ENCODE measurements at places on chromosomes 3 and 15.

- peak; percentile 31 for DNase-seq
Measured at GRCh38 chr15:32722136-32722535, 4.3 kb downstream of the GREM1 start.

GRCh38 chr15:60593170-60593478 is 114.2 kb upstream of the ICE2 start:
- no peak for DNase-seq

GRCh38 chr15:59196416-59196815 is 10.2 kb upstream of the LDHAL6B start:
- no peak for DNase-seq

- DNase-seq = no peak
Measured at GRCh38 chr3:33139996-33140395, 26.2 kb downstream of the CRTAP start.

- no peak for DNase-seq
Measured at GRCh38 chr3:141362736-141363135, 5.6 kb upstream of the ZBTB38 start.

DNA sequence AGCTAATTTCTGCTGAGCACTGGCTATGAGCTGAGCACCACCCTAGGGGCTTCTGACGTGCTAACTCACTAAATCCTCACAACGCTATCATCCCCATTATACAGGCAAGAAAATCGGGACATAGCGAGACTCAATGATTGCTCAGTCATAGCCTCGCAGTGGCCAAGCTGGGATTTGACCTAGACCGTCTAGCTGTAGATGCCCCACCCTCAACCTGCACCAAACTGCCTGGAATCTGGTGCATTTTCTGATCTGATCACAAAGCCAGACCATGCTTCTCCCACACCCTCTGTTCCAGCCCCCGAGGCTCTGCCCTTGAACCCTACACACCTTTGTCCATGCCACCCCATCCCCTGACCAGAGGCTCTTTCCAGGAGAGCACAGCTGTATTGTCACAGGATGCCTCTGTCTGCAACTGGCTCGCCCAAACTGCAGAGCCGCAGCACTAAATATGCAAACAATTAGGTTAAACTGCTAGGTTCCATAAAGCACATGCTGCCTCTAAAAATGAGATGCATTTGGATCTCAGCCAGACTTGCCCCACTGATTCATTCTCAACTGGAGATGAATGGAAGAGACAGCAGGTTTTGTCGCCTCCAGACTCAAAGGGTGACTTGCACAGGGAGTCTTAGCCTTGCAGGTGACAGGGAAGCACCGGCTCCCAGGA is 95.2 kb downstream of the NUP210 start:
- DNase-seq = peak; percentile 5

GRCh38 chr15:69093127-69093526 is 67.3 kb upstream of the GLCE start:
- peak; percentile 11 for DNase-seq

- no peak for DNase-seq
Measured at GRCh38 chr15:34472947-34473346, 35.3 kb upstream of the GOLGA8A start.

- DNase-seq = no peak
Measured at GRCh38 chr3:127708837-127709236, 36.1 kb downstream of the ABTB1 start.

DNA sequence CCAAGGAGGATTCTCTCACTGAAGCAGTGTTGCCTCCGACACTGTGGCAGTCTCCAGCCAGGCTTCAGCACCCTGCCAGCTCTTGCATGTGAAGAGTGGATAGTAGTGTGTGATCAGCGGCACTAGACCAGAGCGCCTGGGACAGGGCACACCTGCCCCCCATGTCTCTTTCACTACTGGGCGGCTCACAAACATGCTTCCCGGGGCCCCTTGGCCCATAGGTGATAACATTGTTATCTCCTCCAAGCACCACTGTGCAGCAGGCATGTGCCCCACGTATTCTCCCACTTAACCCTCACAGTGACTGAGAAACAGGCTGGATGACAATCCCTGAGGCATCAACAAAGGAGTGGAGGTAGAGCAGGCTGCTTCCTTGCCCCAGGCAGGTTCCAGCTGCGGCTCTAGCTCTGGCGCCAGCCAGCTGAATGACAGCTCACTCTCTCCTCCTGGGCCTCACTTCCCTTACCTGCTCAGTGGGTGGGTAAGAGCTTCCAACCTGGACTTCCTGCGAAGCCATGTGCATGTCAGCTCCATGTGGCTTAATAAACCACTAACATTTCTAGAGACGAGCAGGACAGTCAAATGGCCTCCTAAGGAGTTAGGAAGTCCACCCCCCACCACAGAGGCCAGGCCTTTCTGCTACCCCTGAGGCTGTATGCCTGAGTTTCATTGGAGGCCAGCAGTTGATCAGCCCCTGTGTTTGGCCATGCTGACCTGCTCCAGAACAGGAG is 37.8 kb downstream of the KLF13 start:
- no peak for DNase-seq

GRCh38 chr3:127368186-127369032 is 80.6 kb upstream of the PRR20G start:
- DNase-seq = no peak

- no peak for DNase-seq
Measured at GRCh38 chr15:45139770-45140169, 10.0 kb downstream of the DUOX1 start.

GRCh38 chr3:41652931-41653330 is 309.0 kb downstream of the ULK4 start:
- DNase-seq = no peak

GRCh38 chr3:82354228-82354627 is 592.8 kb upstream of the GBE1 start:
- no peak for DNase-seq

DNA sequence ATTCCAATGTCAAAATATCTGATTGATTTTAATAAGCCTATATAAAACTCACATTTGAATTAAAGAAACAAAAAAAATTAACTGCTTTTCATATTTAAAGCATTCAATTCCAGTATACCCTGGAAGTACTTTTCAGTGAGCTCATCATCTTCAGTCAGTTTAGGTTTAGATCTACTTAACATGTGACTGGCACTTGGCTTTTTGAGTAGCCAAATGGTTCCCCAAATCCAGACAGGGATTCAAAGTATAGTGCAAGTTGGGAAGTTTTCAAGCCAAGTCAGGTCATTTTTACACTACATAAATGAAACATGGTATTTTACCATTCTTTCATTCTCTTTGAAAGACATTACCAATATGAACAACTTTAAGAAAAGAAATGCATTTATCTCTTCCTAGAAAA is 57.5 kb downstream of the ATP8B4 start:
- DNase-seq = no peak

DNA sequence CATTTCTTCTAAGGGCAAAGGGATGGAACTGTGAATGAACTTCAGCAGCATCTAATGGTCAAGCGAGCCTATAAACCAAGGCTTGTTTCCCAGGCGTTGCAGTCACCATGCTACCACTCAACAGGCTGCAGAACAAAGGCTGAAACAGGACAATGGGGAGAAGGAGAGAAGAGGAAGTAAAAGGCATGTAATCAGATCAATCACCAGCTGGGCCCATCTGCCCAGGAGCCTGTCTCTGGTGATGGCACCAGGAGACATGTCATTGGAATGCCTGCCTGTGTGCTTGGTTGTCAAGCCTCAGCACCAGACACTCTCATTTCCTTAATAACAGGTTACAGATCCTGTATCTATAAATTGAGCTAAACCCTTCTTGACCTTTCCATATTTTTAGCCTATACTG is 81.7 kb upstream of the UMPS start:
- DNase-seq = no peak

- DNase-seq = no peak
Measured at GRCh38 chr3:197022405-197023231, 7.0 kb downstream of the MELTF start.

DNA sequence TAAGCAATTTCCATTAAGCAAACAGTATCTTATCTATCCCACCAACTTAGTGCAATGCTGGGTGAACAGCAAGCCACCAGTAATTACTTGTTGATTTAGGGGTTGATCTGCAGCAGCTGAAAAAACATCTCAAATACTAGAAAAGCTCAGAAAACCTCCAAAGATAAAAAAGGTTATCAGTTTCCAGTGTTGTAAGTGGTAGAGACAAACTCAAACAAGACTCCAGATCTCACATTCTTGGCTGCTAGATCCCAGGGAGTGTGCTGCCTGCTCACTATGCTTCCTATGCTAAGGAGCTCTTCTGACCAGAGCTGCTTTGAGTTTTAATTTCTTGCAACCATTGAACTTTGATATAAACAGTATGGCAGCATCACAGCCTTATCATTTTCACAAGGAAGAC is 11.3 kb downstream of the B3GALNT1 start:
- DNase-seq = no peak

- DNase-seq = no peak
Measured at GRCh38 chr3:33174711-33175414, 43.7 kb downstream of the SUSD5 start.

- peak; percentile 76 for DNase-seq
Measured at GRCh38 chr3:171415070-171415469, 45.1 kb downstream of the TNIK start.

DNA sequence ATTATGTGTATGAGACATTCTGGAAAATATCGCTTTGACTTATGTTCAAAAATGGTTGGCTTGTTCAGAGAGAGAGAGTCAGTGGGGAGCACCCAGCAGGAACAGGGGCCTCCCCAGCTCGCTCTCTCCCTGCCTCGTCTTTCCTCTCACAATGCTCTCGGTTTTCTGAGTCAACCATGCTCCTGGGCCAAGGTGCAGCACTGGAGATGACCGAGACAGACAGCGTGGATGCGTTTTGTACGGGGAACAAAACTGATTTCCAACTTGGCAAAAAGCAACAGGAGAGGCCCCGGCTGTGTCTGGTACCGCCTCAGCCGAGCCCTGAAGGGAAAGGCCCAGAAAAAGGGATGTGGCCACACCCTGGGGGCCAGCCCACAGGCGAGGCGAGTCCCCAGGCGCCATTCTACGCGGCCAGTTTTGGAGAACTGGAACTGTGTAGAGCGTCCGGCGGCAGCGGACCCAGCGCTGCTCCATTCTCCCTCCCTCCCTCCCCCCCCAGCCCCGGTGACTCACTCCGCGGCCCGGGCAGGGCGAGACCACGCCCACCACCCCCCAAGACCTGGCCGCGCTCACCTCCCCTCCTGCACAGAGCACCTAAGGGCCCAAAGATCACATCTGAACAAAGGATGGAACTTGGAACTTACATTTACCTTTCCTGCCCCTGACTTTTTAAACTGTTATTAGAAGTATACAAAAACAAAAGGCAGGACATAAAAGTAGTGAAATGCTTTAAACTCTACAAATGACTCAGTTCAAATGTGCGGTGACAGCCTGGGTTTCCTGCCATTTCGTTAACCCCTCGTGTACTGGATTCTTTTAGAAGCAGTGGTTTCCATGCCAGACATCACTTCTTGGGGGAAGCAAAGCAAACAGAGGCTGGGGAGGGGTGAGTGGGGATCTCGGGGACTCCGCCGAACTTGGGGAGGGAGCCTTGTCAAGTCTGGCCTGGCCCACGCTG is 12.7 kb downstream of the ATP10A start:
- DNase-seq = peak; percentile 85

DNA sequence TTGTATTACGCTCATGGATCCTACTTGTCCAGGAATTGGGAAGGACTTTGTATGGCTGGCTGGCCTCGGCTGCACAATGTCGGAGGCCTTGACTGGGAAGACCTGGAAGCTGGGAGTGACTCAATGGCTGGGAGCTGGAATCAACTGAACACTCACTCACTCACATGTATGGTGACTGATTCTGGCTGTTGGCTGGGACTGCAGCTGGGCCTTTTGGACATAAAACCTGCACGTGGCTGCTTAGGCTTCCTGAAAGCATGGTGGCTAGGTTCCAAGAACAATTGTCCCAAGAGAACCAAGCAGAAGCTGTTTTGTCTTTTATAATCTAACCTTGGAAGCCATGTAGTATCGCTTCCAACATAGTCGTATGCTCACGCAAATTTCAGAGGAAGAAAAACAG is 38.0 kb upstream of the CMTM8 start:
- peak; percentile 43 for DNase-seq

DNA sequence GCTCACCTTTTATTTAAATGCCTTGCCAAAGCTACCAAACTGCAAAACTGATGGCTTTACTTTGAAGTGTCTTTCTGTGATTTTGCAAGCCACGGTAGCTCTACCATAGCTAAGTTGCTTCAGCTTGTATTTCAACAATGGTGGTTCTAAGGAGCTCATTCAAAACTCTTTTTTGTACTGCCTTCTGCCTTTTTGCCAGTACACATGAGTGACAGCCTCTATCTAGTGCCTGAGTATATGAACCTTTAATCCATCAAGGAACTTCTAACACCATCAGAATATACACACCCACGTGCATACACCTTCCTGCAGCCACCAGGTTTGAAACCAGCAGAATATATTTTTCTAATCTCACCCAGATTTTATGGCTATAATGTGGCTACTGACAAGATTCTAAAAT is 10.4 kb upstream of the NR2F2 start:
- DNase-seq = no peak

DNA sequence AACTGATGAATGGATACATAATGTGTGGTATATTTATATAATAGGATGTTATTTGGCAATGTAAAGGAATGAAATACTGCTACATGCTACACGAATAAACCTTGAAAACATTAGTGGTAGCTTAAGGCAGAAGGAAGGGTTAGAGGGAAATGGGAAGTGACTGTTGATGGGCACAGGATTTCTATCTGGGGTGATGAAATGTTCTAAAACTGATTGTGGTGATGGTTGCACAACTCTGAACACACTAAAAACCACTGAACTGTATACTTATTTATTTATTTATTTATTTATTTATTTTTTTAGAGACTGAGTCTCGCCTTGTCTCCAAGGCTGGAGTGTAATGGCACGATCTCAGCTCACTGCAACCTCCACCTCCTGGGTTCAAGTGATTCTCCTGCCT is 24.8 kb upstream of the SHISA5 start:
- no peak for DNase-seq

GRCh38 chr3:124579641-124580040 is 150.6 kb upstream of the UMPS start:
- no peak for DNase-seq

GRCh38 chr15:87354661-87355410 is 901.7 kb downstream of the NTRK3 start:
- DNase-seq = peak; percentile 75

DNA sequence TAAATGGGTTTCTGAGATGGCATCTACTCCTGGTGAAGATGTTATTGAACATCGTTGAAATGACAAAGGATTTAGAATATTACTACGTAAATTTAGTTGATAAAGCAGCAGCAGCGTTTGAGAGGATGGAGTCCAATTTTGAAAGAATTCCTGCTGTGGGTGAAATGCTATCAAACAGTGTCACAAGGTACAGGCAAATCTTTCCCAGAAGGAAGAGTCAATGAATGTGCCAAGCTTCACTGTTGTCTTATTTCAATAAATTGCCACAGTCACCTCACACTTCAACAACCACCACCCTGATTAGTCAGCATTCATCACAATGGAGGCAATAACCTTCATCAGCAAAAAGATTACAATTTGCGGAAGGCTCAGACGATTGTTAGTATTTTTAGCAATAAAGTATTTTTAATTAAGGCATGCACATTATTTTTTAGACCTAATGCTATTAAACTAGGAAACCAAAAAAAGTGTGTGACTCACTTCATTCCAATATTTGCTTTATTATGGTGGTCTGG is 142.8 kb downstream of the UNC13C start:
- DNase-seq = no peak
